ENCODE measurements at places on chromosomes 3 and 15.

DNA sequence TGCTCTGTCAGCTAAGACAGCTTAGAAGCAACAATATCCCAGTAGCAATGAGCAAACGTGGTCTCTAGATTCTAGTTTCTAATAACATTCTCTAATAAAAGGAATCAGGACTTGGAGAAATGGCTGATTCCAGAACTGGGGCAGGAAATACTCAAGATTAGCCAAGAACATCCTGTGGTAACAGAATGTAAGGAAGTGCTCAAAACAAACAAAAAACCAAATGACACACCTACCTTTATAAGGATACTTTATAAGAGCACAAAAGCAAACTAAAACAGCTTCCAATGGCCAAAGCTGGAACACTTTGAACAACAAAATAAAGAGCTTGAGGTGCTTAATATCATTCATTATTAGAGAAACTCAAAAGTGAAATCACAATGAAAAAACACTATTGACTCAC lies 33.1 kb upstream of the EIF5A2 start:
- no peak for DNase-seq

DNA sequence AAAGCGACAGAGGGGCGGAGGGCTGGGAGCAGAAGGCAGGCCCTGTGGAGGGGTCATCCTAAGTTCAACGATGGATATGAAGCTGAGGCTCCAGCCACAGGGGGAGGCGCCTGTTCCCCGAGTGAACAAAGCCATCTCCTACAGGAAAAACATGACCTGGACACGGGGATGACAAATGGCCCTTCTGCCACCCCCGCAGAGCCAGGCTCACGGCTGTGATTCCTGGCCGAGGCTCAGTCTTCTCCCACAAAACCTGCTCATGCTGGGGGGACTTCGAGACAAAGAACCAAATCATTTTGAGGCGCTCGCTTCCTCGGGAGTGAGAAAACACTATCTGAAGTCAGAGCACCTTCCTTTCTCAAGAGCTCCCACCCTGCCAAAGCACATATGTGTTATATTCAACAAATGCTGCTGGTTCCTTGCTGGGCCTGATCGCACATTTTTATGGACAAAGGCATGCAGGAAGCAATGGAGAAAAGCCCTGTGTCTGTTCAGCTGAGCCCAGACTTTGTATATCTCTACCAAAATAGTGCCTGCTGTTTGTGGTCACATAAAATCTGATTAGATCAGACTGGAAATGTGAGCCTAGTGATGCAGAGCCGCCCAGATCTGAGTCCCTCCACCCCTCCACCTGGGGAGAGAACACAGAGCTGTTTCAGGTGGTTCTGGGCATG lies 5.6 kb downstream of the RBP1 start:
- no peak for DNase-seq

GRCh38 chr3:120102674-120103073 lies 8.4 kb upstream of the GSK3B start:
- DNase-seq = no peak

DNA sequence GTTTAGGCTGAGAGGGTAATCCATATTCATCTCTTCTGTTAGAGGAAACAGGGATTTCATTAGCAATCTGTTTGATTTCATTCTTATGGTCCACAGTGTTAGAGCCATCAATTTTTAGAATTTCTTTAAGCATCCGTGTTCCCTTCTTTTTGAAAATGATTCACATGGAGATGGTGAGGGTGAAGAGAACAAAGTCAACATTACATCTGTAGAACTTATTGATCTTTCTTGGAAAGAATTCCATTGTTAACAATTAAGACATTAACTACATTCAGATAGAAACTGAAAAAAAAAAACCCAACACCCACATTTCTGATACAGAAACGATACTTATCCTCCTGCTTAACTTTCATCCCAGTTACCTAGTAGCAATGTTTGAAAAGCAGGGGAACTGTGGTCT lies 107.0 kb upstream of the GK5 start:
- DNase-seq = no peak

- DNase-seq = no peak
These were observed 21.2 kb downstream of the CCR4 start for GRCh38 chr3:32972482-32973146.

DNA sequence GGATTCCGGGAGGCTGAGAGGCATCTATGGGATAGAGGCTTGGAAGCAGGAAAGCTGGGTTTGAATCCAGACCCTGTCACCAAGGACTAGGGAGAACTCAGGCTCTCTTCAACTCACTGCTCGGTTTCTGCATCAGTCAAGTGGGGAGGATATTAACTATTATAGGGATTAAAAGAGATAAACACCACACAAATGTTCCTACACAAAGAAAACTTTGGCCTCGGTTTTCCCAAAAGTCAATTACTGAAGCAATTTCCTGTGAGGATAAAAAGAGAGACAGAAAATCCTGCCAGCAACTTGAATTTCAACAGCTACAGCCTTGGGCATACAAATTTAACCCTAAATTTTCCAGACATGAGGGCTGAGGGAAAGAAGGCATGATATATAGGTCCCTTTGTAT lies 36.0 kb downstream of the ITGB5 start:
- DNase-seq = no peak

- DNase-seq = no peak
These were observed 237.6 kb downstream of the FEZF2 start for GRCh38 chr3:62135741-62136140.

DNA sequence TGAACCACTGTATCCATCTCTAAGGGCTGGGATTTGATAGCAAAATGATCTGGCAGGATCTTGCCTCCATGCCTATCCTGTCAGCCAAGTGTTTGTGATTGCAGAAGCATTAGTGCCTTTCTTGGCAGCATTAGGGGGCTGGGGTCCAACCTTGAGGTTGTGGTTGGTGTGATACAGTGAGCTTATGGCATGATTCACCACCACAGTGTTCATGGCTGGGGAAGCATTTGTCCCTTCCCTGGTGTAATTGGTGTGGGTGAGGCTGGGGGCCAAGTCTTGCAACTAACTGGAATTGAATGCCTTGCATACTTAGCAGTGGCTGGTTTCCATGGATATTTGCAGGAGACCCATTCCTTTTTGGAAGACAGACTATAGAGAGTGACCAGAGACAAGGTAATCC lies 271.0 kb upstream of the TBL1XR1 start:
- no peak for DNase-seq

- DNase-seq = no peak
These were observed 4.0 kb upstream of the ITGA11 start for GRCh38 chr15:68435966-68436365.

DNA sequence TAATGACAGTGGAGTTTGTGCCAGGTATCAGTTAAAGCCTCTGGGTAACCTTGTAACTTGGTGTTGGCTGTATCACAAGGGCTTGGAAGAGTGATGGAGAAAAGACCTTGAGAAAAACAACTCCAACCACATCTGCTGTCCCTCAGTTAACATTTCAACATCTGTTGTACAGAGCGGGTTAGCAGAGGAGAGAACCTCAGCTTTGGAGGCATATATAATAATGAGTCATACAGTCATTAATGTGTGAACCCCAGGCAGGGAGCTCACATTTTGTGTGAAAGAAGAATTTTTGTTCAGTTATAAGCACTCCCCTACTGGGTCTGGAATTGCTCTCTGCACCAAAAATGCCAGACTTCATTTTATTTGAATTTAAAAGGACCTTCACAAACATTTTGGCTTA lies 439.5 kb downstream of the PDCD6IP start:
- DNase-seq = no peak

GRCh38 chr15:93899817-93900216 lies 331.5 kb upstream of the MCTP2 start:
- no peak for DNase-seq

DNA sequence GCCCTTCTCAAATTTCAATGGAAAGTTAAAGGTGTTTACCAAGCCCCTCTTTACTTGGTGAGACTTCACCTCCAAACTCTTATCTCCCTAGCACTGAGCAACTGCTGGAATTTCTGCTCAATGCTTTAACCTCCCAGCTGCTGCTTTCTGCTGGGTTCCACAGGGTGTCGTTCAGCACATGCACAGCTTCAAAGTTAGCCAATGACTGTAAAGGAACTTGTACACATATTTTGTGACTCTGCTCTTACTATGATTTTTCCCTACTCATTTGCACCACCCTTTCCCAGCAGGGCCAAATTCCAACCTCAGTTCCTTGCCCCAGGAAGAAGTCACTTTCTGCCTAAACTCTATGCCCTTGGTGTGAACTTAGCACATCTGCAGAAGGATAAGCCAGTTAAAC lies 89.7 kb downstream of the ULK4 start:
- no peak for DNase-seq

GRCh38 chr3:149215515-149215914 lies 6.1 kb downstream of the CP start:
- DNase-seq = no peak

DNA sequence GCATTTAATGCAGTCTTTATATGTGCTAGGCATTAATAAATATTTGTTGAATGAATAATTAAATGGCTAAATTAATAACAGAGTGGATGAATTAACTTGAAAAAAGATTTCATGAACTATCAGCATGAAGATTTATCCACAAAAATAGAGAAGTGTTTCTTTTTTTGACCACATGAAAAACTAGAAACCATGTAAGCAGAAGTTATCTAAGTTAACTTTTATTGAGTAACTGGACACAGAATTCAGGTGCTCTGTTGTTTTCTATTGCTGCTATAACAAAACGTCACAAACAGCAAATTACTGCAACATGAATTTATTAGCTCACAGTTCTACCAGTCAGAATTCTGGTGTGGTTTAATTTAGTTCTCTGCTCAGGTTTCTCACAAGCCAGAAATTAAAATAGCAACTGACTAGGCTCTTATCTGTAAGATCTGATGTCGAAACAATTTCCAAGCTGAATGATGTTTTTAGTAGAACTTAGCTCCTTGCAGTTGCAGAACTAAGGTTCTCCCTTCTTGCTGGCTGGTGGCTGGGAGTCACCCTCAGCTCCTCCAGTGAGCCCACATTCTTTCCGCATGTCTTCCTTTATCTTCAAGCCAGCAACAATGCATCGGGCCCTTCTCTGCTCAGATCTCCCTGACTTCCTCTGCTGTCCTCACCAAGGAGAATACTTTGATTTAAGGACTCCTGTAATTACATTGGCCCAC lies 810.2 kb upstream of the ALCAM start:
- no peak for DNase-seq

- no peak for DNase-seq
These were observed 971 bp downstream of the C3orf22 start for GRCh38 chr3:126557761-126558160.

DNA sequence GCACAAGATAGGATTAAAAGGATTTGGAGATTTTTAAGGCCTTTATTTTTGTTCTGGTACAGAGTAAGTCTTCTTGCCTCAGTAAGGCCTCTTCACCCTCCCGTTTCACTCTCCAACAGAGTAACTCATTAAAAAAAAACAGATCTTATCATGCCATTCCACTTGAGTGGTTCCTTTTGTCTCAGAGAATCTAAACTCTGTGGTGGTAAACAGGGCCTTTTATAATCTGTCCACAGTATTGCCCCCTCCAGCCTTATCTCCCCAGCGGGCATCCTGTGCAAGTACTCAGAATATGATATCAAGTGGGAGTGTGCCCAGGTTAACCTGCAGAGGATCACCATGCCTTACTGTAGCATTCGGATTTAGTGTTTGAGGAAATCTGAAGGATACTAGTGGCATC lies 20.3 kb upstream of the ATOSA start:
- DNase-seq = no peak

DNA sequence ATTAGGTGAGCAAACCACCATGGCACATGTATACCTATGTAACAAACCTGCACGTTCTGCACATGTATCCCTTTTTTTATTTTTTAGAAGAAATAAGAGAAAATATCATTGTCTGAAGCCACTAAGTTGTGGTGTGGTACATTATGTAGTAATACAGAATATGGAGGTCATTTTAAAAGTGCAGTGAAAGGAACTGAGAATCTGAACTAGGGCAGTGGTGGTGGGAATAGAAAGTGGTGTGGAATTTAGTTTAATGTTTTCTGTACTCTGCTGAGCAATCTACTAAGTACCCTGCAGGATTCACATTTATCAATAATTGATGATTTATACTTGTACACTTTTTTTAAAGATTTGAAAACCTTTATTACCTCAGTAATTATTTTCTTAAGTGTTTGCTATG lies 283.5 kb downstream of the CHL1 start:
- no peak for DNase-seq

DNA sequence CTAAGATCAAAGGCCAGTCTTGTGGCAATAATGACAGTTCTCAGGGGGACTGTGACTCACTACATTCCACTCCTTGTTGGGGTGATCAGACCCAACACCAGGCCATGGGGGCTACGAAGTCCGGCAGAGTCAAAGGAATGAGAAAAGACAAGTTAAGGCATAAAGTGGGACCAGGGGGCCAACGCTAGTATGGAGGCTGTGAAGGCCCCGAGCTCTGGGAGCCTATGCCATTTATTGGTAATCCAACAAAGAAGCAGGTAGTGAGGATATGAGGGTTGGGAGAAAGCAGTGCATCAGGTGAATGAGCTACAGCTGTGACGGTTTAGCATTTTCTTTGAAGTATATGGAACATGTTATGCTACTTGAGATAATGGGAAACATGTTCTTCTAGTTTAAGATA lies 104.4 kb upstream of the C2CD4B start:
- peak; percentile 17 for DNase-seq

DNA sequence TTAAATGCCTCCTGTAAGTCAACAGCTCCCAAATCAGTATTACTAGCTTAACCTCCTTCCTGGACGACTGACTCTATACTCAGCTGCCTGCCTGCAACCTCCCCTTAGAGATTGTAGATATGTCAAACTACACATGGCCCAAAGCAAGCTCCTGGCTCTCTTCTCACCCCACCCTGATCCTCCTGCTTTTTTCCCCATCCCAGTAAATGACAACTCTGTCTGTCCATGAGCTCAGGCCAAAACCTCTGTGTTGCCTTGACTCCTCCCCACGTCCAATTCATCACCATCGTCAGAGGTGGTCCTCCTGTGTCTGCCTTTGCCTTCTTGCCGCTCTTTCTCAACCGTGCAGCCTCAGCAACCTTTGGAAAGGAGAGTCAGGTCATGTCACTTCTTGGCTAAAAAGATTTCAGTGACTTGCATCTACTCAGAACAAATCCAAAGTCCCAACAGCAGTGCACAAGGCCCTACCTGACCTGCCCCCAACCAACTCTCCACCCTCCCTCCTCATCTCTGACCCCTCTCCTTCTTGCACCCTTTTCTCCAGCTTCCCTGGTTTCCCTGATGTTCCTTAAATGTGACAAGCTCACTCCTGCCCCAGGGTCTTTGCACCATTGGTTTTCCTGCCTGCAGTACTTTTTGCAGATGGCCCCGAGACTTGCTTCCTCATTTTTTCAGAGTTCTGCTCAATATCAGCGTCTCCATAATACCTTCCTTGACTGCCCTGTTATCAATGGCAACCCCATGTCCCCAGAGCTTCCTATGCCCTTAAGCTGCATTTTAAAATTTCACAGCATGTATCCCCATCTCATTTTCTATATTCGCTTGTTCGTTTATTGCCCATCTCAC lies 52.8 kb downstream of the LSM3 start:
- DNase-seq = no peak

Data from suppressor macrophage treated with lipopolysaccharide for 1 hour (primary cell).